Pancreas (tissue), 10 donors: ENCODE measurements at places on chromosomes 3 and 15. TPM values are rescaled to one million over a fixed set of nuclear protein-coding genes. Genes with fewer than 3 reads are reported as not detected.
A peak's percentile ranks its signal among the peaks of the same experiment; 100 is the strongest.

GRCh38 chr15:63015618-63016017 lies 26.9 kb upstream of the TPM1 start:
- no peaks in the 10 kb centered on the region for H3K36me3 ChIP-seq
- H3K4me3 ChIP-seq: no peak overlapping the region
- no peaks in the 10 kb centered on the region for H3K27me3 ChIP-seq
- no peak overlapping the region for H3K27ac ChIP-seq

DNA sequence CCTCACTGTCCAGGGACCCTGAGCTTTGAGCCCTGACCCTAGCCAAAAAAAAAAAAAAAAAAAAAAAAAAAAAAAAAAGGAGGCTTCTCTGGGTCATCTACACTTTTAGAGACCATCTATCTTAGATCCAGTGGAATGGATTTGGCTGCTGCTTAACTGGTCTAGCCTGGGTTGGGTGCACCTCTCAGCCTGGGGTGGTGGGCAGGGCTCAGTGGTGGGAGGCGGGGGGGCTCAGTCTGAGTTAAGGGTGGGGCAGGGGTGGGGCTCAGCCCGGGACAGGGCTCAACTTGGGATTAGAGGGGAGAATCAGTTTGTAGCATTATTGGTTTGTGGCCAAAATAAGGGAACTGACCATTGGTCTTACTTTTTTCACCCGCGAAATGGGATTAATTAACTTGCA lies 139.2 kb downstream of the TPRA1 start:
- peak; percentile 28 for DNase-seq
- no peak overlapping the region for H3K27ac ChIP-seq
- H3K27me3 ChIP-seq: no peaks in the 10 kb centered on the region
- H3K4me3 ChIP-seq: no peak overlapping the region

Gene SCAMP5
- polyA plus RNA-seq: 24.5 TPM

GRCh38 chr3:143697975-143698374 lies 150.3 kb downstream of the SLC9A9 start:
- H3K4me3 ChIP-seq: no peak overlapping the region
- H3K27ac ChIP-seq: no peak overlapping the region
- DNase-seq: no peak
- H3K27me3 ChIP-seq: no peaks in the 10 kb centered on the region
- H3K4me1 ChIP-seq: no peaks in the 10 kb centered on the region

- H3K27ac ChIP-seq: no peak overlapping the region
- no peaks in the 10 kb centered on the region for H3K27me3 ChIP-seq
- H3K4me3 ChIP-seq: no peak overlapping the region
- DNase-seq: no peak
- no peaks in the 10 kb centered on the region for H3K4me1 ChIP-seq
These were observed 11.5 kb downstream of the RASGRP1 start for GRCh38 chr15:38553071-38553470.

- H3K36me3 ChIP-seq: no peaks in the 10 kb centered on the region
- H3K4me3 ChIP-seq: peak overlapping the region; percentile 73
- DNase-seq: peak; percentile 64
- H3K27me3 ChIP-seq: no peaks in the 10 kb centered on the region
These were observed 30.6 kb upstream of the ZSCAN2 start for GRCh38 chr15:84570164-84570735.

DNA sequence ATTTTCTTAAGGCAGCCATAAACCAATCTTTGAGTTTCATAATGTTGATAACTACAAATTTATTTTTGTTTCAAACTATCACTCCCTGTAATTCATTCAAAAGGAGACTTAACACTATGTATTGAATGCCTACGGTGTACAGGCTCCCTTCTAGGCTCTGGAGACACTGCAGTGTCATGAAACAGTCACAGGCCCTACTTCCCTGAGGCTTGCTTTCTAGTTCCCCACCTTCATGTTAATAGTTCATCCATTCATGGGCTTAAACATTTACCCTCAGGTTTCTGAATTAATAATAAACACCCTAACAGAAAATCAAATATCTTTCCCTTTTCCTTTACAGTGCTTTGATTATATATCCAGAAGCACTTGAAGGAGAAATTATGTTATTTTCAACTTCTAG lies 168.7 kb downstream of the CHL1 start:
- H3K27me3 ChIP-seq: no peaks in the 10 kb centered on the region
- peak overlapping the region; percentile 8 for H3K27ac ChIP-seq
- H3K36me3 ChIP-seq: no peaks in the 10 kb centered on the region
- DNase-seq: no peak

- no peaks in the 10 kb centered on the region for H3K36me3 ChIP-seq
- H3K4me1 ChIP-seq: no peaks in the 10 kb centered on the region
- DNase-seq: no peak
- no peaks in the 10 kb centered on the region for H3K27me3 ChIP-seq
- H3K4me3 ChIP-seq: no peak overlapping the region
These were observed 127.5 kb upstream of the CD96 start for GRCh38 chr3:111414531-111414930.

DNA sequence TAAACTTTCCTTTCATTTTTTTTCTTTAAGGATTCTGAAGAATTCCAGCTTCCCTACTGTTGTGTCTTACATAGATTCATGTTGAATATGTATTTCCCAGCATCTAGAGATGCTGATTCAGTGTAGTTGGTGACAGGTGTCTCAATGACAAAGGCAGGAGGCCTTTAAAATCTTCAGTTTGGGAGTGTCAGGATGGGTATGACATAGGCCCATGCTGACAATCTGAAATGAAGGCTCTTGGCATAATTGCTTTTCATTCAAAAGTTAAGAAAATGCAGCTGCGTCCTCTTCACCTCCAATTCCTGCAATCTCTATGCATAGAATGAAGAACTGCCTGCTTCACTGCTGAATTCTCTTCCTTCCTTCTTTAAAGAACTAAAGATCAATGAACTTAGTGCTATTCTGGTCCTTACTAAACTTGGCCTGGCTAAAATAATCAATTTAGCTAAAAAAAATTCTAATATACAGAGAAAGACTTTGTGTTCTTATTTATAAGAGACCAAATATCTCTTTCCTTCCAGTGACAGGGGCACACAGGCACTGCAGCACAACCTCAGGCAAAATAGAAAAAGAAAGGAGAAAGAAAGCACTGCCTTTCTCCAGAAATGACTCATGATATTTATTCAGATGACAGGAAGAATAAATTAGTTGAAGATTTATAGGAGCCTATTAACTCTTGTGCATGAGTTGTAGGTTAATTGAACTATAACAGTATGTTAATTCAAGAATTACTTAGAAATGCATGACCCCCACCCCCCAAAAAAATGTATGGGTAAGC lies 152.6 kb upstream of the GBE1 start:
- no peak overlapping the region for H3K4me3 ChIP-seq
- DNase-seq: no peak
- no peaks in the 10 kb centered on the region for H3K27me3 ChIP-seq
- no peak overlapping the region for H3K27ac ChIP-seq
- no peaks in the 10 kb centered on the region for H3K36me3 ChIP-seq

Gene TGFBR2
- polyA plus RNA-seq: 9.0 TPM

GRCh38 chr3:100941041-100941440 lies 52.2 kb downstream of the ABI3BP start:
- H3K27ac ChIP-seq: no peak overlapping the region
- H3K4me1 ChIP-seq: no peaks in the 10 kb centered on the region
- no peaks in the 10 kb centered on the region for H3K36me3 ChIP-seq
- H3K27me3 ChIP-seq: no peaks in the 10 kb centered on the region

GRCh38 chr3:140292170-140292569 lies 357.2 kb downstream of the CLSTN2 start:
- DNase-seq: no peak
- H3K27me3 ChIP-seq: no peaks in the 10 kb centered on the region
- H3K27ac ChIP-seq: no peak overlapping the region
- no peaks in the 10 kb centered on the region for H3K36me3 ChIP-seq

GRCh38 chr3:175983379-175983778 lies 1124.2 kb downstream of the NAALADL2 start:
- H3K4me3 ChIP-seq: no peak overlapping the region
- DNase-seq: no peak
- no peaks in the 10 kb centered on the region for H3K36me3 ChIP-seq
- no peak overlapping the region for H3K27ac ChIP-seq

- H3K4me3 ChIP-seq: no peak overlapping the region
- H3K4me1 ChIP-seq: peaks cover 12% of the 10 kb centered on the region
- H3K36me3 ChIP-seq: no peaks in the 10 kb centered on the region
- no peaks in the 10 kb centered on the region for H3K27me3 ChIP-seq
These were observed 1.7 kb upstream of the EHD4 start for GRCh38 chr15:41974041-41974440.

DNA sequence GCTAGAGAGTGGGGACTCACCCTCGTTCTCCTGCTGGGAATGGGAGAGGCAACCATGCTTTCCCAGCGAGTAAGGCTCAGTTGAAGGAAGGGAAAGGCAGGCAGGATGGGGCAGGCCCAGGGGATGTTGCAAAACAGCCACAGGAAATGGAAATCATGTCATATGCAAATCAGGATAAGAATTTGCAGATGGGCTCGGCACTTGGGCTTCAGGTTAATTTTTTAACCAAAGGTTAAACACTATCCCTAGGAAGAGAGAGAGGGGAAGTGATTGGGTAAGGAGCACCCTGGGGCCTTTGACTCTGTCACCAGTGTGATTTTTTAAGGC lies 14.6 kb upstream of the PLA2G4E start:
- H3K27me3 ChIP-seq: no peaks in the 10 kb centered on the region
- peaks cover 8% of the 10 kb centered on the region for H3K4me1 ChIP-seq
- no peaks in the 10 kb centered on the region for H3K36me3 ChIP-seq
- H3K27ac ChIP-seq: no peak overlapping the region

Gene CFAP100
- polyA plus RNA-seq: not detected

DNA sequence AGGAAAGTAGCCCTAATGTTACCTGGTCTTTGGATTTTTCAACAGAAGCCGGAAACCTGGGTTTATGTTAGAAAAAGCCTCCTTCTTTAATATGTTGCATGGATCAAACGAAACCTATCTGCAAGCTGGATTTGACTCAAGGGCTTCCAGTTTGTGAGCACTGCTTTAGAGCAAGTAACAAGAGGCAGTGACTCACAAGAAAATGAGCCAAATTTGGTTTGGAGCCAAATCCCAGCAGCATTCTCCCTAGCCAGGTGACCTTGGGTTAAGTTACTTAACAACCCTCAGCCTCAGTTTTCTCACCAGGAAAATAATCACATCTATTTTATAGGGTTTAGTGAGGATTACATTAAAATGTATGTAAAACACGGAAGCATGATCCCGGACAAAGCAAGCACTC lies 215.2 kb upstream of the PRICKLE2 start:
- DNase-seq: no peak
- peaks cover 10% of the 10 kb centered on the region for H3K4me1 ChIP-seq
- no peak overlapping the region for H3K27ac ChIP-seq
- H3K36me3 ChIP-seq: no peaks in the 10 kb centered on the region
- no peaks in the 10 kb centered on the region for H3K27me3 ChIP-seq
- no peak overlapping the region for H3K4me3 ChIP-seq

Gene PAK6
- 4.3 TPM for polyA plus RNA-seq

DNA sequence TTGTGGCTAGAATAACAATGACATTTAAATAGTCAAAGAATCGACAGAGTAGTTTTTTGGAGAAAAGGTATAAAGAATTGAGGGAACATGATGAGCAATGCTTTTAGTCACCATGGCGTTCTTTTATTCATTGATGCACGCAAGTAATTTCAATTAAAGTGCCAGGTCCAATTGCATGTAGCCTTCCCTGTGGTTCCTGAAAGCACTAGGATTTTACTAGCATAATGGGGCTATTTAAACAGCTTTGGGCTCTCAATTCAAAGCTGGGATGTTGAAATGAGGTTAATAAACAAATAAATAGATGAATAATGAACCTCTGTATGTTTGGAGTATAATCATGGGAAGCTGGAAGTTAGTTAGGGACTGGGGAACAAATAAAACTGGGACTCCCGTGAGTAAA lies 121.2 kb upstream of the GAP43 start:
- no peaks in the 10 kb centered on the region for H3K4me1 ChIP-seq
- no peak for DNase-seq
- H3K36me3 ChIP-seq: no peaks in the 10 kb centered on the region
- no peak overlapping the region for H3K27ac ChIP-seq
- H3K27me3 ChIP-seq: no peaks in the 10 kb centered on the region

DNA sequence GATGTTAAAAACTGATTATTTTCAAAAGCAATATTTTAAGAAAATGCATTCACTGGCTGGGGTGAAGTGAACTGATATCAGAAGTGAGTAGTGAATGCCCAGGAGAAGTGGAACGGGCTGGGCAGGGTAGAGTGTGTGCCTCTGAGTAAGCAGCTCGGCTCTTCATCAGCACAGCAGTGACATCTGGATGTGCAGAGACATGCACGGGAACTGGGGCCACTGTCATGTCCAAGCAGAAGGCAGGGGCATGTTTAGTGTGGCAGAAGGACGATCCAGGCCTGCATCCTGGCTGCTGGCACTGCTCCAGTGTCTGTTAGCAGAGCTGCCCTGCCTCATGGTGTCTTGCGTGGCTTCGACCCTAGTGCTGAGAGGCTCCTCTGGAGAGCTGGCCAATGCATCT lies 305.6 kb upstream of the LRRFIP2 start:
- no peak for DNase-seq
- no peak overlapping the region for H3K4me3 ChIP-seq
- no peaks in the 10 kb centered on the region for H3K27me3 ChIP-seq
- no peaks in the 10 kb centered on the region for H3K4me1 ChIP-seq

Gene NOX5
- polyA plus RNA-seq: 0.26 TPM

DNA sequence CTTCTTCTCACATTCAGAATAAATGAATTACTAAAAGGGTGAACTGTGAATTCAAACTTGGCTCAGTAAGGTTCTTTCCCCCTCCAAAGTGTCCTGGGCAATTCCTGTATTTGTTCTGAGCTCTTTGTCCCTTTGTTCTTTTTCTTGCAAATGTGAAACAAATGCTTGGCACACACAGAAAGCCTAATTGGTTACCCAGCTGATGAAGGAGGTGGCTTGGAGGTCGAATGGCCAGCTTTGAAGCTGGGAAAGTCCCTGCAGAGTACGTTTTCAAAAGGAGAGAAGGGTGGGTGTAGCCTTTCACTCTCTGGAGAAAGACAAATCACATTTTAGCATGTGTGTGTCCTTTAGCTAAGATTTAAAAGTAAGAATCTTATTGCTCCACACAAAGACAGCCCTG lies 154.4 kb downstream of the PEX5L start:
- H3K36me3 ChIP-seq: no peaks in the 10 kb centered on the region
- no peaks in the 10 kb centered on the region for H3K27me3 ChIP-seq

- H3K27ac ChIP-seq: peak within 1 kb of the TSS; percentile 33
- DNase-seq: peak; percentile 72
- H3K36me3 ChIP-seq: no peaks in the 10 kb centered on the region
- H3K4me3 ChIP-seq: peak within 1 kb of the TSS; percentile 54
- H3K4me1 ChIP-seq: no peaks in the 10 kb centered on the region
These were observed at the start of gene CORO2B for GRCh38 chr15:68578980-68579935. CORO2B (plus strand) TSS chr15:68578993; CDS start chr15:68579263, 270 bp downstream.

Gene C2CD4A
- polyA plus RNA-seq: 2.2 TPM

GRCh38 chr15:70152070-70152480 lies 54.4 kb upstream of the TLE3 start:
- H3K36me3 ChIP-seq: no peaks in the 10 kb centered on the region
- H3K27ac ChIP-seq: peak overlapping the region; percentile 46
- no peak overlapping the region for H3K4me3 ChIP-seq
- DNase-seq: no peak
